ENCODE measurements at places on chromosomes 13 and 19.

GRCh38 chr13:98468929-98469328 is 108.0 kb downstream of the STK24 start:
- no peak for DNase-seq

DNA sequence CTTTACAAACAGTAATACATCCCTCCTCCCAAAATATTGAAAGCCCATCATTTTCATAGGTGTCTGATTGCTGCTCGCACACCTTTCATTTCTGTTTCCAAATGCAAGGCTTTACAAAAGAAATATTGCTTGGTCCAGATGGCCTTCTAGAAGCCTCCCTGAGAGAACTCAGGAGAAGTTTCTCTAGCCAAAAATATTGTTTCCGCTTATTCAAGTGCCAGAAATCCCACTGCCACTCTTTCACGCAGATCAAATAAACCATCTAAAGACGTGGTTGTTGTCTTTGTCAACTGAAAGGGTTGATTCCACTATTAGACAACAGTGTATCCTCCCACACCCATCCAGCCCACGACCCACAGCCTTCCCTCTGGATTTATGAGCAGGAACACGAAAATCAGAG is 96.2 kb downstream of the ZIC5 start:
- no peak for DNase-seq

GRCh38 chr19:33956941-33957340 is 160.3 kb downstream of the KCTD15 start:
- no peak for DNase-seq

- DNase-seq, result peak; percentile 46
Observed at GRCh38 chr19:4803736-4804695, 12.5 kb downstream of the FEM1A start.

DNA sequence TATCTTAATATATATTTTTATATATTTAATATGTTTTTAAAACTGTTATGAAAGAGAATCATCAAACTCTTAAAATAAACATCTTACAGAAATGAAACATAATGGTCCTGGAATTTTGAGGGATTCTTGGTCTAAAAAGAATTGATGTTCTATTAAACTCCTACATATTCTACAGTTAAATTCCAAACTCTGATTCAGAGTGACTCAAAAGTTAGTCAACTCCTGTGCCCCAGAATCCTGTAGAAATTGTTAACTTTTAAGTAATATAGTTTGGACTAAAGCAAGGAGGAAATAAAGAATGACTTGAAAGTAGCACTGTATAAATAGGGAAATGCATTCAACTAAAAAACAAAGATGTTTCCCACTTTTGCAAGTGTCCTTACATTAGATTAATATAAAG is 47.7 kb downstream of the FNDC3A start:
- peak; percentile 70 for DNase-seq

DNA sequence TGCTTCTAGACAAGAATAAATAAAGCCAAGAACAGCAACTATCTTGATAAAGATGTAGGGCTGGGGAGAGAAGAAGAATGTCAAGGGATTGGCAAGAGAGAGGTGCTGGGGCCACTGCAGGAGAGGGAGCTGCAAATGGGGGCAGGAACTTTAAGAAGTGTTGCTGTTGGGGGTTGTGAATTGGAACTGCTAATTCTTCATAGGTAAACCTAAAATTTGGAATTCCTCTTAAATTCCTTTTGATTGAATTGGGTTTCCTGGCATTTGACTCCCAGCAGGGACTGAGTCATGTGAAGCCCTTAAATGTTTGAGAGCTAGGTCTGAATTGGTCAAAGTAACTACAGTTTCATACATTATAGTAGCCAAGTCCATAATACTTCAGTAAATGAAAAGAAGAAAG is 305.6 kb upstream of the TMTC4 start:
- DNase-seq, result no peak

- peak; percentile 82 for DNase-seq
Observed at GRCh38 chr13:30026093-30026492, 175.7 kb upstream of the UBL3 start.

GRCh38 chr13:76925115-76925514 is 23.2 kb upstream of the ACOD1 start:
- DNase-seq, result no peak

DNA sequence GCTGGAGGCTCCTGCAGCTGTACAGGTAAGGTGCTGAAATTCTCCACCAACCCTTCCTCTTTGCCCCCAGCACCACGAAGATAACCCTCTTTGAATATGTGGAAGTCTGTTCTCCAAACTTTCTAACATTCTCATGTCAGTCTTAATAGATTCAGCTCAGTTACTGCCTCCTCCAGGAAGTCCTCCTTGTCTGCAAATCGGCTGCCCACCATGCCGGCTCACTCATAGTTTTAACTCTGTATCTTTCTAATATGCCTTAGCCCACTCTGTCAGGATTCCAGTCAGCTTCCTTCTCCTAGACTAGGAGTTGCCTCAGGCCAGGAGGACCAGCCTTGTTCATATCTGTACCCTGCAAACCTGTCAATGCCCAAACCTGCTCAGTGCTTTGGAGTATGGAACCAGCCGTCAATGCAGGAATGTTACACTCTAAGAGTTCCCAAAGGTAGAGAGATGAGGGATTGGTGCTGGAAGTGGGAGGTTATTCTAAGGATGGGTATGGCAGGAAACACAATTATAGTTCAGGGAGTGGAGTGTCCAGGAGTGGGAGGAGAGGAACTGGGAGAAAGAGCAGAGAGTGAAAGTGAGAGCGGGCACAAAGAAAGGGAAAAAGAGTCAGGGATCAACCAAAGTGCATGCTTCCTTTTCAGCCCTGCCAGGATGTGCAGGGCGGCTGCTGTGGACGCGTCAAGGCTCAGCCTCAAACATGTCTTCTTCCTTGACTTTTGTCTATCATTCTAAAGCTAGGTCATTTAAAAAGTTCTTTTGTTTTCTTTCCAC is 38.0 kb upstream of the ALOX5AP start:
- no peak for DNase-seq

DNA sequence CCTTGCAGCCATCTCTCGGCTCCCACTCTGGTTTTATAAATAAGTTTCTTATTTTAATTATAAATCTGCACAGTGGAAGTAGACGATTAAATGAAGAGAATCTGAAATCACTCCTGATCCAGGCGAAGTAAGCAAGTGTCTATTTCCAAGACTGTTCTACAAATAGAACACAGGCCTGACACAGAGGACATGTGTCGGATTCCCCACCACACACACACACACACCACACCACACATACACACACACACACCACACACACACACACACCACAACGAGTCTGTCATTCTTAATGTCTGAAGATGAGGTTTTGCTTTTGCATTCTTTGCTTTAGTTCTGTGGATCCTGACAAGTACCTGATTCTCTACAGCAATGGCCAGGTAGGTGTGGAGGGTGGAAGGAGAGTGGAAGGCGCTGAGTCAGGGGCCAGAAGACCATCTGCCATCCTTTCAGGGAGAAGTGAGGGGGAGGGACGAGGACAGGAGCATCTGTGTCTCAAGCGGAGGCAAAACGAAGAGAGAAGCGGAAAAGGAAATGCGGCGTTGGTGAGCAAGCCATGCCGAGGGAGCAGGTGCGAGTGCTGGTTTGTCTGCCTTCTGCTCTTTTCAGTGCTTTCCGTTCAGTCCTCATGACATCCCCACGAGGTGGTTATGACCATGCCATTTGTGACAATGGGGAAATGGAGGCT is 110.2 kb downstream of the TEX26 start:
- DNase-seq, result no peak

DNA sequence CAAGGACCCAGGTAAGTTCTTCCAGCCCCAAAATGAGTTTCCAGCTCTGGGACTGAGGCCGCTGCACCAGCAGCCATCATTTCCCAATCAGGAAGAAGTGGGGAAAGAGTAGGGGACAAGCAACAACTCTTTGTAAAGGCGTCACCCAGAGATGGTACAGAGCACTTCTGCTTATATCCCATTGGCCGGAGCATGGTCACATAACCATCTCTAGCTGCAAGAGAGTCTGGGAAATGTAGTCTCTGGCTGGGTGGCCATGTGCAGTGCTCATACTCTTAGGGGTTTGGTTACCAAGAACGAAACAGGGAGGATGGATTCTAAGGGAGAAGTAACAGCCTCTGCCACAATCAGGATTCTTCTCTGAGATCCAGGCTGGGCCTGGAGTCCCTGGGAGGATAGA is 26.3 kb downstream of the CKM start:
- DNase-seq, result no peak

- no peak for DNase-seq
Observed at GRCh38 chr19:30269638-30270037, 102.5 kb upstream of the ZNF536 start.

DNA sequence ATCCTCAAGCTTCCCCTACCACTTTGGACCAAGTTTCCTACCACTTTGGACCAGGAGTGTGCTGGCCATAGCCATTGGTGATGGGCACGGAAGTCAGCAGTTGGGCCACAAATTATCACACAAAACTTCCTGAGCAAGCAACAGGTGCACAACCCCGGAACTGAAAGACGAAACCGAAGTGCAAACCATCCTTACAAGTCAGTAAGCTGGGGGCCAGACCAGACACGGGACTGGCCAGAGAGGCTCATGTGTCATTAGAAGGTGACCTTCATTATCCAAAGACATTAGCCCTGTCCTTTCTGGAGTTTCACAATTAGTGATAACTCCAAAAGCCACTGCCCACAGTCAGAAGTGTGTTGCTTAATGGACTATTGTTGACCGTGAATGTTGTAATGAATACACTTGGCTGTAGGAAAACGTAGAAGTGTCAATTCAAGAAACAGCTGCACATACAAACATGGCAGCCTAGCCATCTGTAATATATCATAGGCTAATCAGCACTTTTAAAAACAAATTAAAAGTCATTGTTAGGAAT is 244.1 kb upstream of the IRS2 start:
- DNase-seq, result no peak

DNA sequence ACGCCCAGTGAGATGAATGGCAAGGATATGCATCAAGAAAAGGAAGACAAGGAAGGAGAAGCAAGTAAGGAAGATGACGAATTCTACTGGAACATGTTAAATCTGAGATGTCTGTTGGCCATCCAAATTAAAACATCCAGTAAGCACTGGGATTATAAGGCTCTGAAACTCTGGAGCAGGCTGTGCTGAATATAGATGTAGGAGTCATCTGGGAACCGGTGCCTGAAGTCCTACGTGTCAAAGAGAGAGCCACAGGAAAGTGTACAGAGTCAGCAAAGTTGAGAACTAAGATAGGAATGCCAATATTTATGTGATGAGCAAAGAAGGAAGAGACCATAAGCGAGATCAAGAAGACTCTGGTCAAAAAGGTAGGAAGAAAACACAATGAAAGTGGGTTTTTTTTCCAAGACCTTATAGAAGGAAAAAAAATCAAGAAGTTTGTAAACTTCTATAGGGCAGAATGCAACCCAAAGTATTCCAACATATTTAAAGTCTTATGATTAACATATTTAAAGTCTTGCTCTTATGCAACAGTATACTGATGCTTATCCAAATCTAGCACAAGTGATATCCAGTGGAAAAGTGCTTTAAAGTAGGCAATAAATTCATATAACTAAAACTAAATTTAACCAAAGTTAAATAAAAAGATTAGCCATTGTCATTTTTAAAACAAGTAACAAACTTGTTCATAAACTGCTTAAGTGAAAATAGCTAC is 51.2 kb upstream of the EEF1AKMT1 start:
- no peak for DNase-seq

DNA sequence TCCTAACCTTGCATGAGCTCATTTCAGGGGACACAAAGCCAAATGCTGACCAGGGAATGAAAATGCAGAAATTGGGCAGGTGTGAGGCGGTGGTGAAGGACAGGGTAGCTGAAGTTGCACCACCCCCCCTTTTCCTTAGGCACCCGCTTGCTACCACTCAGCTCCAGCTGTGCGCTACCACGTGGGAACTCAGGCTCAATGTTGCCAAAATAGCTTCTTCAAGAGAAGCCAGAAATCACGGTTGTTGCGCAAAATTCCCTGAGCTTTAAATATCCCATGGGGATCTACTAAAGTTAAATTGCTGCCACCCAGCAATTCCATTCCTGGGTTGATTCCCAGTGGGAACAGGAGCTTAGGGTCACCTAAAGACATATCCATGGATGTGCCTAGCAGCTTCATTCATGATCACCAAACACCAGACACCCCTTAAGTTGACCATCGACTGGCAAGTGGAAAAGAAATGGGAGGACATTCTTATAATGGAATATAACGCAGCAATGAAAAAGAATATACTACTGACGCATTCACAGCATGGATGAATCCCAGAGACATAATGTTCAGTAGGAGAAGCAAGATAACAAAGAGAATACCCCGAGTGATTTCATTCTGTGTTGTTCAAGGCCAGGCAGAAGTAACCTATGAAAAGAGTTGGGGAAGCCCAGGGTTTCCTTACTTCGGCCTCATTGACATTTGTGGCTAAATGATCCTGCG is 12.8 kb upstream of the ADGRL1 start:
- DNase-seq, result no peak

DNA sequence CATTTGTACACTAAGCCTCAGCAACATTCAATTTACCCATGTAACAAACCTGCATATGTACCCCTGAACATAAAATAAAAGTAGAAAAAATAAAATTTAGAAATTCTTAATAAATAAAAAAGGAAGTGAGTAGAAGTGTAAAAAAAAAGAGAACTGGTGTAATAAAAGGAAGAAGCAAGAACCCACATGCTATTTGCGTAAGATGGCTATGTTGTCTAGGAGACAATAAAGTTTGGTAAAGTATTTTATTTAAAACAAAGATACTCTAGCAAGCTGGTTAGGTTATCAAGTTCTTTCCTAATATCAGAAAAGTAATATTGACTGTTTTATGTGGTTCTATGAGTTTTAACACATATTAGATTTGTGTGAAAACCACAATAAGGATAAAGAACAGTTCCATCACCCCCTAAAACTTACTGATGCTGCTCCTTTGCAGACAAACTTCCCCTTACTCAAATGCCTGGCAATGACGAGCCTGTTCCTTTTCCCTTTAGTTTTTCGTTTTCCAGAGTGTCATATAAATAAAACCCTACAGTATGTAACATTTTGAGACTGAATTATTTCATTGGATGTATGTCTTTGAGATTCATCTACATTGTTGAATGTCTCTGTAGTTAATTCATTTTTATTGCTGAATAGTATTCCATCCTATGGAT is 98.9 kb downstream of the TNFSF13B start:
- no peak for DNase-seq

GRCh38 chr13:33472446-33472845 is 186.9 kb upstream of the STARD13 start:
- no peak for DNase-seq

- DNase-seq, result no peak
Observed at GRCh38 chr13:78398743-78399410, 204.5 kb downstream of the POU4F1 start.

- no peak for DNase-seq
Observed at GRCh38 chr13:46782066-46782465, 14.9 kb downstream of the ESD start.

- no peak for DNase-seq
Observed at GRCh38 chr13:111575719-111576118, 255.3 kb downstream of the TEX29 start.

DNA sequence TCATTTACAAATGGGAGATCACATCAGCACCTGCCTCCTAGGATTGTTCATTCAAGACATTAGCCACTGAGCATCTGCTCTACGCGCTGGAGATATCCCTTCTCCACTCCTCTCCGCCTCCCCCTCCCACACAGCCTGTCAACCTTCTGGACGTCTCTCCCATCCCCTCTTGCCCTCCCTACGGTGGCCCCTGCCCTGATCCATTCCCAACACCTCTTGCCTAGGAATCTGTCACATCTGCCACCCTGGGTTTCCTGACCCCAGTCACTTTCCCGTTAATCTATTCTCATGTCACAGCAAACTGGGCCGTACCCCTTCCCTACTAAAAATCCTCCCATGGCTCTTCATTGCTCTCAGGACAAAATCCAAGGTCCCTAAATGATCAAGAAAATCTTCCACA is 10.3 kb downstream of the DYRK1B start:
- DNase-seq, result no peak
